ENCODE measurements at places on chromosomes 7 and 10.

DNA sequence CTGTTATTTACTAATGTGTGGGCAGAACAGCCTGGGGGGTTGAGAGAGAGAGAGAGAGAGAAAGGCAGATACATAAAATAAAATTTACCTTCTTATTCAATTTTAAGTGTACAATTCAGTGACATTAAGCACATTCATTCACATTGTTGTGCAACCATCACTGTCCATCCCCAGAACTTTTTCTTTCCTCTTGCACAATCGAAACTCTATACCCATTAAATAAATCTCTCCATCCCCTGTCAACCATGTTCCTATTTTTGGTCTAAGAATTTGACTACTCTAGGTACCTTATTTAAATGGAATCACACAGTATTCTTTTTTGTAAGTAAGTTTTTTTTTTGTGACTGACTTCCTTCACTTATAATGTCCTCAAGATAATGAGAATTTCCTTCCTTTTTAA, 181.6 kb downstream of the SND1 start:
- no peak for DNase-seq

GRCh38 chr7:69665369-69665768, 67.1 kb downstream of the AUTS2 start:
- no peak for DNase-seq

DNA sequence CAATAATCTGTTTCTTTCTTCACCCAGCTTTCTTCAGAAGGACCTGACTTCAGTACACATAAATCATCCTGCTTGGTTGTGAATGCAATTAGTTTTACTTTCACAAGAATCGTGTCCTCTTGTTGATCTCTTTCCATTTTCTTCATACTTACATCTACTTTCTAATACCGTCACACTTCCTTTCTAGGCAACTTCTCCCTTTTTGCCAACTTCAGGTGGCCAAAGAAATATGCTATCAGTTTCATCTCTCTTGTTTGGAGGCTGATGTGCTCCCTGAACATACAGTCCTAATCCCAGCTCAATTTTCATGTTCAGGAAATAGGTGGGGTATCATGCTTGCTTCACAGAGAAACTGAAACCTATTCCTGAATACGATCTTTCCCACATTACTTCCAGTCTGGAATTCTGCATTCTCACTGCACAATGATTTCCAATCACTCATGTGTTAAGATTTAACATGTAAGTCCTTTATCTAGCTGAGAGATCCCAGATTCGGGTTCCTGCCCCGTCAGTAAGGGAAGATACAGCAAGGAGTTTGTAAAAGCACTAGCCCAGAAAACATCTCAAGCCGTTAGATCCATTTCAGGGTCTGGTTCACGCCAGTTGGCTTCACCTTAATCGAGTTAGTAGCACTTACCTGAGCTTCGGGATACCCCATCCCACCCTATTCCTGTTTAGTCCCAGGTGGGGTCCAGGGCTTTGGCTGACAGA, 994 bp downstream of the SLC25A28 start:
- no peak for DNase-seq

- DNase-seq: no peak
Observed at GRCh38 chr7:21611129-21611528, 68.3 kb downstream of the DNAH11 start.

Measured in nucleus accumbens (tissue), 56 donors.